ENCODE measurements at places on chromosomes 1 and 21.
A peak's percentile ranks its signal among the peaks of the same experiment; 100 is the strongest.

DNA sequence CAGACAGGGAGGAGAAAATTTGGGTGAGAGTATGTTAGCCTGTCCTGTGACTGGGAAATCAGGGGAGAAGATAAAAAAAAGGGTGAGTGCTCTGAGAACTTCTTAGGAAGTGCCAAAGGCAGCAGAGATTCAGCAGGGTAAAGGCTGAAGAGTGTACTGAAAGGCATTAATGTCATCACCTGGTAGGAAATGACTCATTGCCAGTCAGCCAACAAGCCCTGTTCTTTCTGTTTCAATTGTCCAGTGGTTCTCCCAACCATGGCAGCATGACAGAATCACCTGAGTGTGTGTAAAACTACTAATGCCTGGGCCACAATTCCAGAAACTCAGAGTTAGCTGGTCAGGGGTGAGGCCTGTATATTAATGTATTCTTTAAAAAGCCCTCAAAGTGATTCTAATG lies 83.5 kb downstream of the INTS7 start:
- DNase-seq = peak; percentile 65

- no peak for DNase-seq
These were observed 143.7 kb downstream of the KCNT2 start for GRCh38 chr1:196464480-196464941.

DNA sequence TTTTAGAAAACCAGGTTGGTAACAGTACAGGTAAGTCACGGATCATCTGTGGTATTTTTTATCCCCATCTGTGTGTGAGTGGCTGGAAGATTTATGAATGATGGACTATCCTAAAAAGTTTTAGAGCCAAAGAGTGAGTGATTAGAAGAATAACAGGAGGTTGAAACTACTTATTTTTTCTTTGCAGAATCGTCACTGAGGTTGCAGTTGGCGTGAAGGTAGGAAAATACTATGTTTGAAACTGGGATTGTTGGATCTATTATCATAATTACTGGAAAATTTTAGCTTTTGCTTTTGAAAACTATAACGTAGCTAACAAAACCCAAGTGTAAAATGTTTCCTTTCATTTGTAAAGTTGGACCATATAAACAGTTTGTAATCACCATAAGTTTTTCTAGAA lies 1.8 kb downstream of the PTBP2 start:
- no peak for DNase-seq

GRCh38 chr1:181318858-181319235 lies 164.5 kb upstream of the CACNA1E start:
- no peak for DNase-seq

DNA sequence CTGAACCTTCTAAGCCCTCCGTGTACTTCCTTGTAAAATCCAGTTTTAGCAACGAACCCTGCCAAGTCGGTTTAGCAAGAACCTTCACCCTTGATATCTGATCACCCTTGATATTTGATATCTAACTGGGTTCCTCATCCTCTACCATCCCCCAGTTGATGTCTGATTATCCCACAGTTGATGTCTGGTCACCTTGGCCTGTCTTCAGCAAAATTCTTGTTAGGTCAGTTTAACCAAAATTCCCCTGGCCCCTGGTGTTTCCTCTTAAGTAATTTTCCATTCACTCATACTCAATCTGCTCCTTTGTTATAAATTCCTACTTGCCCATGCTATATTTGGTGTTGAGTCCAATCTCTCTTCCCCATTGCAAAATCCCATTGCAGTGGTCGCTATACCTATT lies 114.5 kb upstream of the ZNHIT6 start:
- DNase-seq = no peak

- DNase-seq = peak; percentile 56
These were observed 43.8 kb downstream of the CD53 start for GRCh38 chr1:110916669-110917306.

DNA sequence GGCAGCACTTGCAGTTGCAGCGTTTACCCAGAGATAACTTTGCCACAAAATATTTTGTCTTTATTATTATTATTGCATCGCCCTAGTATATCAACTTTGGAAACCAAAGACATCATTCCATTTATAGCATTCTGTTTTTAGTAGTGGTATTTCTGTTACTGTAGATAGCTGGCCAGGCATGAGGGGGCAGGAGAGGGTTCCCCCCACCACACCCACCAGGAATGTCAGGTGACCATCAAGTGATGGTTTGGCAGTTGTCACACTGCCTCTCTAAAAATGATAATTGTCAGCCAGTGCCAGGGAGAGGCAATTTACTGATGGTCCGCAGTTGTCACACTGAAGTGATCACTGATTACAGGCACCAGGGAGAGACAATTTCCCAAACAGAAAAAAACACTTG lies 135.6 kb downstream of the TSEN15 start:
- DNase-seq = no peak

- no peak for DNase-seq
These were observed 616.0 kb upstream of the NR5A2 start for GRCh38 chr1:199411506-199411905.

- peak; percentile 62 for DNase-seq
These were observed 4.3 kb upstream of the SLC30A1 start for GRCh38 chr1:211583011-211583992.

DNA sequence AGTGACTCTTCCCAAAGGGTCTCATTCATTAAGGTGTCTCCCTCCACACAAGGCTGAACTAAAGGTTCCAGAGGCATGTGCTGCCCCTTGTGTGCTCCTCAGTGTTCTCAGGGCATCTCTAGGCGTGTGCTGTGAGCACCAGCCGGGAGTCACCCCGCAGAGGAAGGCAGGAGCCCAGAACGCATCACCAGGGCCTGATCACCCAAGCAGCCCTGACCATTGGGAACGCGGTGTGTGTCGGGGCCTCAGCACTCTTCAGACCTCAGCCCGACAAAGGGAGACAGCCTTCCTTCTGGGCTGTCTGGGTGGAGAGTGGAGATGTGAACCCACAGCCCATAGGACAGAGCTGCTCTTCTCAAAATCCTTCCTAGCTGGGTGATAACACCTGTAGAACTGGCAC lies 9.1 kb downstream of the SLC37A1 start:
- no peak for DNase-seq

DNA sequence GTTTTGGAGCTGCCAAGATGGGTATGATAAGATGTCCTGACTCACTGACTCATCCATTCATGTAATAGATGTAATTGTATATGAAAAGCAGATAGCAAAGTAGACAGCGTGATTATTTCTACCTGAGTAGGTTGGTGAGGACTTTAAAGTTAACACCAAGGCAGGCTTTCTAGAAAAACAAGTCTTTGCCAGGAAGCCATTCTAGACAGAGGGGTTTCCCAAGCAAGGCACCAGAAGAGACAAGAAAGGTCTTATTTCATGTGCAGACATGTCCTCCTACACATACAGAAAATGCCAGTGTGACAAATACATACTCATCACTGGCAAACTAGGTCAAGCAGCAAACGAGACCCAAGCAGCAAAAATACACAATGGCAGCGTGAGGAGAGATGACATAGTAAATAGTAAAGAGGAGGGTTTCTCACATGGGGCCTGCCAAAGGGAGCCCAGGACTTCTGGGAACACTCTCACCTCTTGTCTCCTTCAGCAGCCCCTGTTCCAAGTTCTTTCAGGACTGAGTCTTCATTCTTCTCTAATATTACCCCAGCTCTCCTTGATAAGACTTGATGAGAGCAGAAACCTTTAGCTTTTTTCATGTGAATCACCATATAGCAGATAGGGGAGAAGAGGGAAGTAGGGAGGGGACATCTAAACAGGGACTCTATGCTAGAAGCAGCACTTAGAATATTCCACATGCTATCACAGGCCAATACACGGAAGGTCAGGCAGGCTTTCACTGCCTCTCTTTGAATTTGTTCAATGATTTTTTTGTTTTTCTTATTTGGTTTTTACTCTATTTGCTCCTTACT lies 114.6 kb upstream of the ATP1B1 start:
- DNase-seq = no peak

GRCh38 chr1:14939527-14940284 lies 213.8 kb upstream of the TMEM51 start:
- peak; percentile 81 for DNase-seq

DNA sequence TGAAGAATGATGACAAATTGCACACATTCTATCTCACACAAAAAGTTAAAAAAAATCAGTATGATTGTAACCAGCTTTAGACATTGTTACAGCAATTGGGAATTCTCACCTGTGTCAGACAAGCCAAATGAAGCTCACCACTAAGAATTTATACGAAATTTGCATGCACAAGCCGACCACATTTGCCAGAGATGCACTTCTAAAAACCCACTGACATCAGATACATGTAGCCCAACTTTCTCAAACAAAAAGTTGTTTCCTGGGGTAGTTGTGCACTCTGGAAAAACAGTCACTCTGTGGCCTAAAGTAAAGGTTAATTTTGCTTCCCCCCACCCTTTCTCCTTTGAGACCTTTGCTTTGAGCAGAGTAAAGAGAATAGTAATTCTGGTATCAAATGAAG lies 67.9 kb upstream of the IL12RB2 start:
- no peak for DNase-seq

DNA sequence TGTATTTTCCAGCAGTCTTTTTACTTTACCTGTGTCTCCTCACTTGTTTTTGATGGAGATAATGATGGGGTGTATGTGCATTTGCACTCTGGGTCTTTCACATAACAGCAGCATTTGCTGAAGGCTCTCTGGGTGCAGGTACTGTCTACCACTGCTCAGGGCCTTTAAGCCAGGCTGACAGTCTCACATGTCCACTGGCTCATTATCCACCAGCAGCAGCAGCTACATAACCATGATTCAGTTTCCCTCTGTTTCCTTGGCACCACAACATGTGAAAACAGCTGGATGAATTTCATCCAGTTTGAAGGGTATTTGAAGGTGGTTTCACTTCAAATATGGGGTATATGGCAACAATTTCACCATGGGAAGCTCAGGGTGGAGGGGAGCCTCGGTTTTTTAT lies 41.2 kb upstream of the ROR1 start:
- no peak for DNase-seq

DNA sequence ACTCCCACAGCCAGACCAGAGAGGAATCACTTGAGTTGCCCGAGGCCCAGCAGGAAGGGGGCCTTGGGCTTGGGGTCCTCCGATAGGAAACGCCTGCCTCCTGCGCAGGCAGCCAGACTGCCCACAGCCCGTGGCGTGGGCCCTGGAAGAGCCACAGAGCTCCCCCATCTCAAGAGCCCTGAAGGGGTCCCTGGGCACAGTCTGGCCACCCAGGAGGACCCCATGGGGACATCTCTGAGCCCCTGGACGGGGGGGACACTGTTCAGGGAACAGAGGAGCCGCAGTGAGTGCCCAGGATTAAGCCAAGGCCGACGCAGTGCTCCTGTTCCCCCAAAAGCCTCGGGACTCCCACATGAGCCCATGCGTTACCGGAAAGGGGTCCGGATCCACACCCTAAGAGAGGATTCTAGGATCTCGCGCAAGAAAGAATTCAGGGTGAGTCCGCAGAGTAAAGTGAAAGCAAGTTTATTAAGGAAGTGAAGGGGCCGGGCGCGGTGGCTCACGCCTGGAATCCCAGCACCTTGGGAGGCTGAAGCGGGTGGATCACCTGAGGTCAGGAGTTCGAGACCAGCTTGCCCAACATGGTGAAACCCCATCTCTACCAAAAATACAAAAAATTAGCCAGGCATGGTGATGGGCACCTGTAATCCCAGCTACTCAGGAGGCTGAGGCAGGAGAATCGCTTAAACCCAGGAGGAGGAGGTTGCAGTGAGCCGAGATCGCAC lies 38.1 kb upstream of the LBR start:
- no peak for DNase-seq

DNA sequence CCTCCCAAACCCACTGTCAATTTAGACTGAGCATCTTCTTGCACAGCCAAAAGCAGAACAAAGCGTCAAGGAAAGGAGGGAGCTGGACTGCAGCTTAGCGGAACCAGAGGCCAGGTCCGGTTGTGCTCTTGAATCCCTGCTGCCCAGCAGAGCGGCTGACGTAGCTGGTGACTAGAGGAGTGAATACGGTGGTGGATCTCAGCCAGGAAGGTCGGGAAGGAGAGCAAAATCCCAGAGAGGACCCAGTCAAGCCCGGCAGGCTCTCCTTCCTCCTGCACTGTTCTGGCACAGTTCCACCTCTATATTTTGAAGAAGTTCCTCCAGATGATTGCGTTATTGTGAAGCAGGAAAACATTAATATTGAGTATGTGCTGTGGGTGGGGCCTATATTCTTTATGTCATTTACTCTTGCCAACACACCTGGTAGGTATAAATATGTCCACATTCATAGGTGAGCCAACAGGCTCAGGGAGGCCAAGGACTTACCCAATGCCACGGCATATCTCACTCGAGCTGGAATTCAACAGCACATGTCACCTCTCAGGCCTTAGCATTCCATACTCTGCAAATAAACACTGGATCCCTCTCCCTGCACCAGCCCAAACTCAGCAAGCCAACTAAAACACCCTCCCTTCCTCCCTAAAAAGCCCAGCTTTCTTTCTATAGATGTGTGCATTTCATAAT lies 23.6 kb upstream of the ABCB10 start:
- peak; percentile 57 for DNase-seq

DNA sequence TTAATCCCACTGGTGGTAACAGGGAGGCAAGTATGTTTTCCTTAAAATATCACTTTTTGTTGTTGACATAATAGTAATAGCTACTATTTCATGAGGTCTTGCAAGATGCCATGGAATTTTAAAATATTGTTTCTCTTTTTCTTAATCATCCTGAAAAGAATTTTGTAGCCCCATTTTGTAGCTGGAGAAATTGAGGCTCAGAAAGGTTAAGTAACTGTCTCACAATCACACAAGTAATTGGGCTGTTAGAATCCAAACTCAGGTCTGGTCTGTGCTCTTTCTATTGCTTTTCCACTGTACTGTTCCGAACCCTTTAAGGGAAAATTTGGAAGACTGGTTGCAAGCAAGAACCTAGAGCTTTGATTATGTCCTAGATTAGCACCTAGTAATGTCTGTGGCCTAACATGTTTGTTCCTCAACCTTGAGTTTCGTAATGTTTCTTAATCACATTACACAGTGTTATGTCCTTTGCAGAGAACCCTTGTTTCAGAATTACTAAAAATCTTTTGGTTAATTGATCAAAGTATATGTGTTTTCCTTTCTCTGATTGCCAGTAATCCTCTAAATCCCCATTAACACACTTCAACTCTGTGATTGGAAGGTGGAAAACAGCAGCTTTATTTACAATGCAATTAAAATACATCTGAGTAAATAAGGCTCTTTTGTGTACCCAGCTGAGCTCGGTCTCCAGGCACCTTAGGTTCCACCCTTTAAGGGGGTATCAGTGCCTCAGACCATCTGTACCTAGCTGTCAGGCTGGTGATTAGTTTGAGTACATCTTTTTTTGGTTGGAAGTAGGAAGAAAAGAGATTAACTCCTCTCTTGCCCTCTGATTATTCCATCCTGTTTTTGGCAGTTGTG lies 10.4 kb downstream of the LRRC42 start:
- no peak for DNase-seq

DNA sequence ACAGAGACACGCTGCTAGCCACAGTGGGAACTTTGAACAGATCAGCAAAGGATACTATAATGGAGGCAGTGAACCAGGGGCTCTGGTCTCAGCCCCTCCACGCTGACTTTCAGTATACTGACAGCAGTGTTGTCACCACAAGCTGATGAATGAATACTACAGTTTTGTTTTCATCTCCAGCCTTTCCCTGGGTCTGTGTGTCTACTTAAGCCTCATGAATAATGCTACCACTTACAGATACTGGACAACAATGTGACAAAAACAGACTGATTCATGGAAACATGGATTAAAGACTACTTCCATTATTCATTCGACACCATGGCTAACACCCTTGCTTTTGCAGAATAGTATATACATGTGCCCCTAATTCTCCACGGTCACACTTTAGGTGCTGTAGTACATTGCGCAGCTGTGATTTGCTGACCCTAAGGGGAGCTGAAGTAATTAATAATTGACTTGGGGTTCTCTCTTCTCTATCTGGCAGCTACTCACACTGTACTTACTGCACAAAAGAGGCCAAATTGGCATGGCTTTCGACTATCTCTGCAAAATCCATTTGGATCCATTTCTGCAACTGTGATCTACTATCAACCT lies 203.2 kb upstream of the LYPLAL1 start:
- no peak for DNase-seq

- DNase-seq = no peak
These were observed 174 bp downstream of the SH3BP5L start for GRCh38 chr1:248825573-248825908.
